Body of pancreas (tissue), 4 donors: ENCODE measurements at places on chromosomes 4 and X. TPM values are rescaled to one million over a fixed set of nuclear protein-coding genes. Genes with fewer than 3 reads are reported as not detected.

DNA sequence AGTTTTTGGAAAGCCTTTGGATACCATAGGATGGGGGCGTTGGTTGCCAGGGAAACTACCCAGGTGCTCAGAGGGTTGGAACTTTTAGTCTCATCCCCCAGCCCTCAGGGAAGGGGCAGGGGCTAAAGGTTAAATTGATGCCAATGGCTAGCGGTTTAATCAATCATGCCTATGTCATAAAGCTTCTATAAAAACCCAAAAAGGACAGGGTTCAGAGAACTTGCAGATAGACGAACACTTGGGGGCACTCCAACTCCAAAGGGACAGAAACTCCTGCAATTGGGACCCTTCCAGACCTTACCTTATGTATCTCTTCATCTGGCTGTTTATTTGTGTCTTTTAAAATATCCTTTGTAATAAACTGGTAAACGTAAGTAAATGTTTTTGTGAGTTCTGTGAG is 30.0 kb upstream of the GPR173 start:
- no peaks in the 10 kb centered on the region for H3K36me3 ChIP-seq
- H3K27me3 ChIP-seq = no peaks in the 10 kb centered on the region
- no peaks in the 10 kb centered on the region for H3K4me1 ChIP-seq
- no peak overlapping the region for H3K27ac ChIP-seq
- no peak overlapping the region for H3K4me3 ChIP-seq

FATE1 gene
- total RNA-seq = not detected

DNA sequence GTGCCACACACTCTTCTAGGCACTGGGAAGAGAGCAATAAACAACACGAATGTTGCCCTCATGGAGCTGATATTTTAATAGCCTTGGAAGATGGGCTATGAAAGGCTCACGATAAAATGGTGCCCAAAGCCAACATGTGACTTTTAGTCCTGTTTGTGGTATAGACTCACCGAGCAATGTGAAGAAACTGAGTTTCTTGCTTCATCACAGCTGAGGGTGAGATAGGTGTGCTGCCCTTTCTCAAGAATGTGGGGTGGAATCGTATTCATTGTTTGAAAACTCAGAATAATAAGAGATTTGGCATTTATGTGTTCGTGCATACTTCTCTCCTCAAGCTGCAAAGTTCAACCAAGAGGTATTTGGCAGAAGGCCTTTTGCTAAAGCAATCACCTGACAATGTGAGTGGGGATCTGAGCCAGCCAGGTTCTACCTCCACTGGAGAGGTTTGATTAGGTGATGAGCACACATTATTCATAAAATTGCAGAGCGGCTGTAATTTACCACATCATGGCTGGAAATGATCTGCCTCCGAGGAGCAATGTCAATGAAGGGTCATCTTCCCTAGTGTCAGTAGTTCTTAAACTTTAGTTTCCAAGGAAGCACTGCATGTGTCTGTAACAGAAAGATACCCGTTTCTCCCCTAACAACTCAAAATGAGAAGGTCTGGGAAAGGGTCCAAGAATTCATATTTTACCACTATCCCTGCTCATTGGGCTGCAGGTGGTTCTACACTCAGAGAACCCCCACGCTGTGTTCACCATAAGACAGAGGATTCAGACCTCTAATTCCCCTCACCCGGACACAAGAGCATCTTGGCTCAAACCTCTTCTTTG is 41.9 kb upstream of the CBR4 start:
- H3K36me3 ChIP-seq = no peaks in the 10 kb centered on the region
- H3K27ac ChIP-seq = no peak overlapping the region
- H3K4me3 ChIP-seq = no peak overlapping the region
- DNase-seq = no peak
- H3K4me1 ChIP-seq = no peaks in the 10 kb centered on the region

AFF2 gene
- 0.99 TPM for total RNA-seq

GRCh38 chr4:123777373-123777772 is 380.8 kb downstream of the SPRY1 start:
- no peak for DNase-seq
- H3K27ac ChIP-seq = no peak overlapping the region
- no peaks in the 10 kb centered on the region for H3K36me3 ChIP-seq
- H3K4me3 ChIP-seq = no peak overlapping the region
- no peaks in the 10 kb centered on the region for H3K4me1 ChIP-seq
